ENCODE measurements at places on chromosomes 5 and 9. TPM values are rescaled to one million over a fixed set of nuclear protein-coding genes. Genes with fewer than 3 reads are reported as not detected.

The PPIC gene
- 12.0 TPM for total RNA-seq

The SLC23A1 gene
- not detected for total RNA-seq

The KCNV2 gene
- total RNA-seq = not detected

The SAXO1 gene
- under 0.01 TPM for total RNA-seq

The PAPPA gene
- total RNA-seq = 4.0 TPM

The SLIT3 gene
- total RNA-seq = 0.46 TPM

The F2RL1 gene
- total RNA-seq = 0.15 TPM

The SPINK13 gene
- not detected for total RNA-seq

The GZMA gene
- total RNA-seq = not detected

The NTNG2 gene
- total RNA-seq = 4.5 TPM

The JADE2 gene
- 59.2 TPM for total RNA-seq

The NCS1 gene
- 85.6 TPM for total RNA-seq

The PPP2R2B gene
- 2.9 TPM for total RNA-seq

The GRXCR2 gene
- not detected for total RNA-seq

The ZNF474 gene
- not detected for total RNA-seq

The RIMOC1 gene
- total RNA-seq = 41.8 TPM

The RIGI gene
- 92.6 TPM for total RNA-seq

The NUTM2G gene
- total RNA-seq = not detected

The ABLIM3 gene
- 5.2 TPM for total RNA-seq

The IFNA2 gene
- total RNA-seq = not detected

The SMIM33 gene
- total RNA-seq = not detected

Measured in melanocyte of skin (primary cell).